ENCODE measurements at places on chromosomes 2 and 18. TPM values are rescaled to one million over a fixed set of nuclear protein-coding genes. Genes with fewer than 3 reads are reported as not detected.

The KYNU gene
- total RNA-seq = 1.8 TPM

The TMEM178A gene
- 0.92 TPM for total RNA-seq

The TGFA gene
- total RNA-seq = 0.28 TPM

The MEIS1 gene
- 45.0 TPM for total RNA-seq

The RIT2 gene
- total RNA-seq = not detected

The RNF144A gene
- total RNA-seq = 1.8 TPM

The ST6GAL2 gene
- 12.9 TPM for total RNA-seq

The ERMN gene
- total RNA-seq = 0.09 TPM

The CNGA3 gene
- total RNA-seq = 0.05 TPM

The ADAM23 gene
- 49.3 TPM for total RNA-seq

The SCLY gene
- 16.9 TPM for total RNA-seq

The NBEAL1 gene
- 69.1 TPM for total RNA-seq

The CIB4 gene
- total RNA-seq = not detected

The LAMA3 gene
- total RNA-seq = 3.8 TPM

The DNER gene
- 0.30 TPM for total RNA-seq

The SUCLG1 gene
- 35.8 TPM for total RNA-seq

The MAL gene
- total RNA-seq = not detected

The FLACC1 gene
- total RNA-seq = 0.89 TPM

The EPB41L3 gene
- 3.6 TPM for total RNA-seq

The KCNG3 gene
- not detected for total RNA-seq

The USP34 gene
- total RNA-seq = 171 TPM

The SUPT7L gene
- total RNA-seq = 25.2 TPM

The UBXN4 gene
- total RNA-seq = 82.4 TPM

The FSHR gene
- not detected for total RNA-seq

Measured in smooth muscle cell of the umbilical artery (primary cell).